ENCODE measurements at places on chromosomes 6 and 20.
A peak's percentile ranks its signal among the peaks of the same experiment; 100 is the strongest.

GRCh38 chr20:2698912-2699311 is 6.3 kb downstream of the EBF4 start:
- H3K4me1 ChIP-seq = no peaks in the 10 kb centered on the region
- no peak for DNase-seq
- H3K36me3 ChIP-seq = no peaks in the 10 kb centered on the region
- no peak overlapping the region for H3K4me3 ChIP-seq
- H3K27ac ChIP-seq = no peak overlapping the region

- H3K4me3 ChIP-seq = peak overlapping the region; percentile 74
- no peak overlapping the region for H3K27ac ChIP-seq
- no peak for DNase-seq
Observed at GRCh38 chr20:35600176-35600992, 15.2 kb upstream of the SPAG4 start.

DNA sequence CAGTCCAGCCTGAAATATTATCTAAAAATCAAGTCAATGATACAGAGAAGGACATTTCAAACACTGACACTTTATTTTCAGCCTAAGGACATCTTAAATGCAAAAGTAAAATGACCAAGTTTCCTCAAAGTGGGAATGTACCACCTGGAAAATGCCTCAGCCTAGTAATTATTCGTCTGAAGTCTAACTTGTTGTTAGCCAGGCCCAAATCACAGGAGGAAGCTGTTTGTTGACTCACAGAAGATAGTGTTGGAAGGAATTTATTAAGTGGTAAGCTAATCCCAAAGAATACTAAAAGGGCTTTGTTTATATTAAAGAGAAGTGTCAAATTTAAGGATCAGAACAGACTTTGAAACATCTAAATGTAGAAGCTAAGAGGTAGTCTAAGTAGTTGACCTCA is 2.5 kb downstream of the PDE7B start:
- no peak for DNase-seq
- no peak overlapping the region for H3K27ac ChIP-seq
- peaks cover 41% of the 10 kb centered on the region for H3K4me1 ChIP-seq

DNA sequence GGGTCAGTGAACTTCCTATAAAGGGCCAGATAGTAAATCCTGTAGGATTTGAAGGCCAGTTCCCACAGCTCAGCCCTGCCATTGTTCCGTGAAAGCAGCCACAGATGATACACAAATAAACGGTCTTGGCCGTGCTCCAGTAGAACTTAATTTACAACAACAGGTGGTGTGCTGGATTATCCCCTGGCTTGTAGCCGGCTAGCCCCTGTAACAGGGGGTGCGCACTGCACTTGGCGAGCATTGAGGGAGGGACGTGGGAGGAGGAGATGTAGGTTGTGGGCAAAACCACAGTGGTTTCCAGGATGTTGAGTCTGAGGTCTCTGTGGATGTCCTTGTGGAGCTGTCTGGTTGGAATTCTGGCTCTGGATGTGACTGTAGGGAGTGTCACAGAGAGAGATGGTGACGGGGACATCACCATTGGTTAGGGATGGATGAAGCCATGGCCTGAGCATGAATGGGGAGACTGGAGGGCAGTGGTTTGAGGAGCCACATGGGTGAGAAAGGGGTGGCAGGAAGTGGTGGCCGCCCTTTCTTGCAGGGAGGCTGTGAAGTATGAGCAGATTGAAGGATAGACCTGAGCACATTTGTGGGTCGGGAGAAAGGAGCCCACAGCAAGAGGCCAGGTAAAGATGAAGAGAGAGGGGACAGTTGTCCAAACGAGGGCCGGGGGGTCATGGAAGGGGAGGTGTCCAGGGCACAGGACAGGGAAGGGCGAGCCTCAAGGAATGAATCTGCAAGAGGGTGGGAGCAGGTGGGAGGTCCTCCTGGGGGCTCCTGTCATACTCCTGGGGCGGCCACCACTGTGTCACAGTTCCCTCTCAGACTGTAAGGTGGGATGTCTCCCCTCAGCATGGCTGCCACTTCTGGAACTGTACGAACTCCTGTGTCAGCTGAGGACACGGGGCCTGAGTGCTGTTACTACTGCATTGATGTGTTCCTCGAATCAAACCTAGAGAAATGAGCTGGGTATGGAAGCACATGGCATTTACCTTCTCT is 53.6 kb downstream of the CDH26 start:
- peaks cover 15% of the 10 kb centered on the region for H3K27me3 ChIP-seq
- H3K27ac ChIP-seq = no peak overlapping the region
- no peak overlapping the region for H3K4me3 ChIP-seq
- no peak for DNase-seq

DNA sequence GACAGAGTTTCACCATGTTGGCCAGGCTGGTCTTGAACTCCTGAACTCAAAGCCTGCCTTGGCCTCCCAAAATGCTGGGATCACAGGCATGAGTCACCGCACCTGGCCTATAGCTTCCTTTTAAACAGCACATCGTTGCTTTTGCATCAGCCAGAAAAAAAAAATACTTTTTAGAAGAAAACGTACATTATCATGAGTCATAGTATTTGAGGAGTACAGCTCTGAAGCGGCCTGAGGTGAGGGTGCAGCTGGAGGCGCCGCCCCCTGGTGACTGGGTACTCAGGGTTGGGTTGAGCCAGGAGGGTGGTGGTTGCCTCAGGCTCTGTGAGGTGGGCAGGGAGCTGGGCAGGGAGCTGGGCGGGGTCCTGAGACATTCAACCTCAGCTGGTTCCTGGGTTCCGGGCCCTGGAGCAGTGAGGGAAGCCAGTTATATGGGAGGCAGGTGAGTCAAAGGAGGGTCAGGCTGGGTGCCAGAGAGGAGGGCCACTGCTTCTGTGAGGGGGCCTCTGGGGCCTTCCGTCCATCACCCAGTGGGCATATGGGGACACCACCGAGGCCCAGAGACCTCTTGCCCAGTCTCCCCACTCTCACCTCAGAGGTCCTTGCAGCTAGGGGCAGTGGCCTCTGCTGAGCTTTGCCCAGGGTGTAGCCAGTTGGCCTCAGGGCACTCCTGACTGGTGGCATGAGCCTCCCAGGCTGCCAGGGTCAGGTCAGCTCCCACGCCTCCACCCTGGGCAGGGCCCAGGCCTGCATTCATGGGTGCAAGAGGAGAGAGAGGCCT is 11.7 kb upstream of the ID1 start:
- H3K27ac ChIP-seq = peak overlapping the region; percentile 94
- DNase-seq = peak; percentile 92
- peaks cover 71% of the 10 kb centered on the region for H3K4me1 ChIP-seq
- H3K4me3 ChIP-seq = peak overlapping the region; percentile 66

GRCh38 chr6:14478381-14479225 is 361.0 kb downstream of the CD83 start:
- H3K27me3 ChIP-seq = no peaks in the 10 kb centered on the region
- H3K4me1 ChIP-seq = no peaks in the 10 kb centered on the region
- no peak overlapping the region for H3K27ac ChIP-seq
- H3K36me3 ChIP-seq = peaks cover 5% of the 10 kb centered on the region
- H3K4me3 ChIP-seq = no peak overlapping the region

DNA sequence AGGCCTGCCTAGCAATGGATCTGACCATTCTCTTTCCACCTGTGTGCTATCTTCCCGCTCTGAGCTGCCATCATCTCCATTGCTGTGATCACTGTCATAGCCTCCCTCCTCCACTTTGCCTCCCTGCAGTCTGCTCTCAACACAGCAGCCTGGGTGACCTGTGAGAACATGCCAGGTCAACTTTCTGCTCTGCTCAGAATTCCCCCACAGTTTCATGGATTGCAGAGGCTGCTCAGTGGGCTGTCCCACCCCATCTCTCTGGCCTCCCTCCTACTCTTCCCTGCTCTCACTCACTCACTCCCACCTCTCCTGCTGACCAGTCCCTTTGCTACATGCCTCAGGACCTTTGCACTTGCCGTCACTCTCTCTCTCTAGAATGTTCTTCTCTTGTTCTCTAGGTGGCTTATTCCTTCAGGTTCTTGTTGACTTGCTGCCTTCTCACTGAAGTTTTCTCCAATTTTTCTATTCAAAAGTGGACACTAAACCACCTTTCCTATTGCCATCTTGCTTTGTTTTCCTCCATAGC is 159.9 kb downstream of the CD83 start:
- H3K4me3 ChIP-seq = no peak overlapping the region
- H3K27me3 ChIP-seq = peaks cover 7% of the 10 kb centered on the region
- H3K27ac ChIP-seq = no peak overlapping the region
